ENCODE measurements at places on chromosomes 6 and 20.

DNA sequence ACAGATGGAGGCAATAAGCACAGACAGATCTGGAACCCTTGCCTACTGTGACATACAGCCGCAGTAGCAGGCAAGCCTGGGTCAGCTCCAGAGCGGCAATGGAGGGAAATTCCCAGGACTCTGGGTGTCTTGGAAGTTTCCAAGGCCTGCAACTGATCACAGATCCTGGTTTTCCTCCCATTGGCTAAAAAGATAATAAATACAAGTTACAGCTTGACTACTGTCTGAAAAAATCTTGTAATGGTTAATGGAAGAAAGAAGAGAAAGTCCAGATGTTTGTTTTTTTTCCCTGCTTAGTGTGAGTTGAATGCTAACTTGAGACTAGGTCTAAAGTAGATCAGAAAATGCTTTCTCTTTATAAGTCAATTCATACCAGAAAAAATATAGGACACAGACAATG is 307.6 kb downstream of the ALDH8A1 start:
- DNase-seq = no peak

GRCh38 chr6:128500014-128500413 is 20.4 kb downstream of the PTPRK start:
- DNase-seq = no peak

DNA sequence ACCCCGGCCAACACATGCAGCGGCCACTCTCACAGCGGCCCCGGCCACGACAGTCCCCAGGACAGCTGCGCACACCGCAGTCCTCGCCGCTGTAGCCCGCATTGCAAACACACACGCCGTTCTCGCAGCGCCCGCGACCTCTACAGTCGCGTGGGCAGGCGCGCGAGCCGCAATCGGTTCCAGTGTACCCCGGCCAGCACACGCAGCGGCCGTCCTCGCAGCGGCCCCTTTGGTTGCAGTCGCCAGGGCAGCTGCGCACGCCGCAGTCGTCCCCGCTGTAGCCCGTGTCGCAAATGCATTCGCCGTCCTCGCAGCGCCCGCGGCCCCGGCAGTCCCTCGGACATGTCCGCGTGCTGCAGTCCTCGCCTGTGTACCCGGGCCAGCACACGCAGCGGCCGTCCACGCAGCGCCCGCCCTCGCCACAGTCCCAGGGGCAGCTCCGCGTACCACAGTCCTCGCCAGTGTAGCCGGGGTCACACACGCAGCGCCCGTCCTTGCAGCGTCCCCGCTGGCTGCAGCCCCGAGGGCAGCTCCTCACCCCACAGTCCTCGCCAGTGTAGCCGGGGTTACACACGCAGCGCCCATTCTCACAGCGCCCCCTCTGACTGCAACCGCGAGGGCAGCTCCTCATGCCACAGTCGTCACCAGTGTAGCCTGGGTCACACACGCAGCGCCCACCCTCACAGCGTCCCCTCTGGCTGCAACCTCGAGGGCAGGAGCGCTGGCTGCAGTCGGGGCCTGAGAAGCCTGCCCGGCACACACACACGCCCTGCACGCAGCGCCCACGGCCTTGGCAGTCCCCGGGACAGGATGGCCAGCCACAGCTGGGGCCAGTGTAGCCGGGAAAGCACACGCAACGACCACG is 12.5 kb downstream of the TNXB start:
- DNase-seq = no peak

GRCh38 chr6:47780510-47781356 is 1.1 kb upstream of the OPN5 start:
- DNase-seq = no peak

DNA sequence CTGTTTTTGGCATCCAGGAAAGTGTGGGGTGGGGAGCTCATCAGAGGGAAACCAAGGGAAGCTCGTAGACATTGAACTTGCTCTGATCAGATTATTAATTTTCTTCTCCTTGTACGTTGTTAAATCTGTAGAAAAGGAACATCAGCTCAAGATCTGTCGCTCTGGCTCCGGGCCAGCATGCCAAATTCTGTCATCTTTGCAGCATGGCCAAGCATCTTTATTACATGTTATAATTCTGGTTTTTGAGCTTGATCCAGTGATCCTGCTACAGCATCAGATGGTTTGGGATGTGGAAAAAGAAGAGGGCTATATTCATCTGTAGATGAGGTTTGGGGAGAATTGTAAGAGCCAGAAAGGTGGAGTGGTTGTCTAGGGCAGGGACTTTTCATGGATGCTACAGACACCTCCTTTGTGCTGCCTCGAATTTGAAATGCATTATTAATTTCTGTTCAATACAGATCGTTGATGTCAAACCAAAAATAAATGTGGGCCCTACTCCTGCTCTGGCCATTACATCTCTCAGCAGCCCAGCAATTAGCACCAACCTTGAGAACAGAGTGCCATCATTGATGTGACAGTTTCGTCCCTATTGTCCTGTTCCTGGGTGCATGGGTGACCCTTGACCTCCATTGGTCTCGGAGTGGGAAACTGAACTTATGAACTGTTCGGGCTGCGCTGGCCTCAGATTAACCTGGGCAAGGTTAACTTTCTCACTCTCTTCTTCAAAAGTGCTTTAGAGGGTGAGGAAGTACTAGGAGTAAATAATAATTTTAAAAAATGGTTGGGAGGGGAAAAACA is 250.8 kb downstream of the SOX4 start:
- DNase-seq = no peak

GRCh38 chr20:41571006-41571405 is 47.2 kb downstream of the CHD6 start:
- no peak for DNase-seq

DNA sequence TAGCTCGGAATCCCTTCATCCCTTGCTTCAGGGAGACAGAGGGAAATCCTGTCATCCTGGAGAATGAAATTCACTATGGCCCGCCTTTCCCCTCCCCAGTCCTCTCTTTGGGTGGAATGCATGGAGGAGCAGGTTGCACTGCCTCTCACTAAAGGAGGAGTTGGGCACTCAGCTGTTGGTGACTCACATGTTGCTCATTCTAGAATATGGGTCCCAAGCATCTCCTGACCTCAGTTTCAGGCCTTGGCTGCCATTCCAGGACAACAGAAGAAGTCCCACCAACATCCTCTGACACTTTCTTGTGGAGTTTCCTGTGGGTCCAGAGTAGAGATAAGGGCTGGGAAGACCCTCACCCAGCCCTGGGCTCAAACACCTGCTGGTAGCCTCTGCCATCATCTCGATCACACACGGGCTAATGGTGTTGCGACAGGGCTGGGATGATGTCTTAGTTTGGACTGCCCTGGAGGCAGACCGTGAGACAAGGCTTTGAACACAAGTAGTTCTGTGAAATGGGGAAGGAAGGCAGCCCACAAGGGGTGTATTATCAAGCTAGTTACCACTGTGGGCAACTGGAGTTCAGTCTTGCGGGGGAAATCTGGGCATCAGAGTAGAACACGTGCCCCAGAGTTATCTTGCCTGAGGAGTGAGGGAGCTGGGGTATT is 52.4 kb upstream of the RNF24 start:
- DNase-seq = no peak

DNA sequence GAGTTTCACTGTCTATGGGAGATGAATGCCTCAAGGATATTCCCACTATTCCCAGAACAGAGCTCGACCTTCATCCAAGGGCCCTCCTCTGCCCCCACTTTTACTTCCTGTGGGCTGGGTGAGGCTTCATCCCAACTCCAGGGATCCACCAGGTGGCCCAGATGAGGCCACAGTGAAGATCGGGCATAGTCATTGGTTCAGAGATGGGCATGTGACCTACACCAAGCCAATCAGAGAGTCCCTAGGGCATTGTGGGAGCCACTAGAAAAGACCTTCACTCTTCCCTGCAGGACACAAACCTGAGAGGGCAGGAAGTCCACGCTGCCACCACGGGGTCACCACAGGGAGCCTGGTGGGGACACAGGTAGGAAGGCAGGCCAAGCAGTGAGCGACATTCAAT is 72.9 kb upstream of the SLC22A16 start:
- DNase-seq = no peak

DNA sequence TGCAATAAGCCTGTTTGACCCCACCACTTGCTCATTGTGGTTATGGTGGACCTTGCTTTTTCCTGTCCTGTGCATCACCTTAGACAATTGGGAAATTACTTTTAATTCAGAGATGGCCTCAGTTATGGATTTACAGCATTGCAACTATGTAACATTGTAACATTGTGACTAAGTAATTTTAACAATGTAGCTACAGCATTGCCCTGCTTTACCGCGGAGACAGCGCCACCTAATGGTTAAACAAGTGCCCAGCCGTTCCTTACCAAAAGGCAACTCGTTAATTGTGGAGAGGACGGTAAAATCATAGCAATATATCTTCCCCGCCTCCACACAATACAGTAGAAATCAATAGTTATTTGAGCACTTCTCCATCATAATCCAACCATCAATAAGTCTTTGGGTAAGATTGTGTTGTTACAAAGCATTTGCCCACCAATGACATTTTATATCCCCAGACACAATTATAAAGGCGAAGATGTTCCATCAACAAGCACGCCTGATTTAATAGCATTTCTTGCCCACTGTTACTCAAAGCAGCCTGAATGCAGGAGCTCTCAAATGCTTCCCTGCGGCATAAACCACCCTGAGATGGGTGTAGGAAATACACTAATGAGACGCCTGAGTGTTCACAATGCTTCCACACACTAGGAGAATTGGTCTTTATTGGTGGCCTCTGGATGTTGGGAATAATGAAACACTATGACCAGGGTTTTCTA is 93.7 kb downstream of the PROKR2 start:
- DNase-seq = no peak

DNA sequence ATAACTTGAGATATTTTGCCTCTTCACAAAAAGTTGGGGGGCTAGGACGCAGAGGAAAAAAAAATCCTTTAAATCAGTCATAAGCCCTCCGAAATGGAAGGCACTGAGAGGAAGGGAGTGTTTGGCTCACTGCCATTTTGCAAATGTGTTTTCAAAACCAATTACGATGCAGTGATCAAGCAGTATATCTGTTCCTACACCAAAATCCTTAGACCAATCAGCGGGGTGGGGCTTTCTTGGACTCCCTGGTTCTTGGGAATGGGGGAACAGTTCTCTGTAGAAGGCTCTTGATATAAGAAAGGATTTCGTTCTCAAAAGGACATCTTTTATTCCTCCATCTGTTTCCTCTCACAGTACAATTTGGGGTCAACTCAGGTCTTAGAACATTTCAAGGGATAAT is 478.6 kb upstream of the JARID2 start:
- no peak for DNase-seq
